ENCODE measurements at places on chromosomes 12 and 14.

GRCh38 chr12:119758234-119758633 is 90.3 kb downstream of the PRKAB1 start:
- DNase-seq = no peak

DNA sequence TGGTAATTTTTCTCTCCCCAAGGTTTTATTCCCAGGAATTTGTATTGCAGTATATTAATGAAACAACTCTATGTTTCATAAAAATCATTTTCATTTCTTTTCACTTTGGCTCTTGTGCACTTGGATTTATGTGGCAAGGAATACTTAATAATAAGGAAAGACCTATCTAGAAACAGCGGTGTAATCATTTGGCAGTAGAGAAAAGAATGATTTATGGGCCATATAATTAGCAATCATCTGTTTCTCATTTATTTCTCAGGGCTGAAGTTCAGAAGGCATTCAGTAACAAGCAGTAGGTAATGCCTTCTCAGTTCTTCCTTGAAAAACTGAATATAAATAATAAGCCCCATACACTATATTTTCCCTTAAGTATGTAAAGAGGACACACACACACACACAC is 172.6 kb downstream of the ANO4 start:
- DNase-seq = no peak

- peak; percentile 21 for DNase-seq
These were observed 23.0 kb upstream of the TC2N start for GRCh38 chr14:91890291-91890749.

DNA sequence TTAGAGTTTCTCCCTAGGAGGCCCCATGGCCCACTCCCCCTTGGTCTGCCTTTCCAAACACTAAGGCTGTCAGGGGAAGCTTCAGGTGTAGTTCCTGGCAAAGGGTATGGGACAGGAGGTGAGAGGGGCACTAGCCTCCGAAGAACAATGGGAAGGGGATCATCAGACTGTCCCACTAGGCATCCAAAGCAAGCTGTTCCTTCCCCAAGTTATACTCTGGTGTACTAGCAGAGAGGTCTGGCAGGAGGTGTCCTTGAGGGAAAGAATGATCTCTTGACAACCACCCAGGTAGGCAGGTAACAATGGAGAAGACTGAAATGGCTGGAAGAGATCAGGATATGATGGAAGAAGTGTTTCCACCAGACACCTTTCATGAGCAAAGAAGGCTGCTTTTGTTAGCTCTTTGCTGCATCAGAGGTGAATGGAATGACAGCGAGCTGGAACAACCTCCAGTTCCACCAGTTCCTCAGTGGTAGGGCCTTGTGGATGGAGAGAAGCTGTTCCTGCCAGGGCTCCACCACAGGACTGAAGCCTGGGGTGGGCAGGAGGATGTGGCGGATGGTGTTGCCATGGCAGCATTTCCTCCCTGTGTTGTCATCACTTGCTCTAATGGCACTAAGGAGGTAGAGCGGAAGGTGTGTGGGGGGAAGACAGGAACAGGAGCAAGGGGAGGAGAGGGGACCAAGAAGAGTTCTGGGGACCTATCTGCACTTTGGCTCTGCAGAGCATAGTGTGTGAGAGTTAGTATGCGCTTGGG is 2.3 kb upstream of the AGAP2 start:
- peak; percentile 35 for DNase-seq

DNA sequence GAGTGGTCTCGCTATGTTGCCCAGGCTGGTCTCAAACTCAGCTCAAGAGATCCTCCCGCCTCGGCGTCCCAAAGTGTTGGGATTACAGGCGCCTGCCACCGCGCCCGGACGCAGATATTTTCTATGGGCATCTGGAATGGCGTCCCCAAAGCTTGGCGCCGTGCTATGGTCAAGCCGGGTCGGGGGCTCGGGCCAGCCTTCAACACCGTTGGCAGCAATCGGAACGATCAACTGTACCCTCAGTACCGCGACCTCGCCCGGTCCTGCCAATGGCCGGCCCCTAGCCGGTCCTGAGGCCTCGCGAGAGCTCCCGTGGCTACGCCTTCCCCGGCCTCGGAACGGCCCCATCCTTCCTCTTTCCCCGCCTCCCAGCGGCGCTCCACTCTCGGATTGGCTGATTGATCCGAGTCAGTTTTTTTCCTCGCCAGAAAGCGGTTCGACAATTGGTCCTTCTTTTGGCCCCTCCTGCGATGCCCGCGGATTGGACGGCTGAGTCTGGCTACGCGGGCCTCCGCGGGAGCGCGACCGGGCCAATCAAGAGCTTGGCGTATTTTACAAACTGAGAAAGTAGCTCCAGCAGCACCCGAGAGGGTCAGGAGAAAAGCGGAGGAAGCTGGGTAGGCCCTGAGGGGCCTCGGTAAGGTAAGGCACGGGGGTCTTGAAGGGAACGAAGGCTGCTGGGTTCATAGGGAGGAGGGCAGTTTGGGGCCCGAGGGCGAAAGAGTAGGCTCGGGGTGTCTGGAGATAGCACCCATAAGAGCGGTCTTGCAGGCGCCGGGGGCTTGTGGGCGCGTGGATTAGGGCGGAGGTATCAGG is at the start of gene TROAP:
TSS of gene TROAP (plus strand) at position 548 of the 816 bp plus-strand sequence. CDS start 354 bp downstream, outside the sequence.
- peak; percentile 99 for DNase-seq

DNA sequence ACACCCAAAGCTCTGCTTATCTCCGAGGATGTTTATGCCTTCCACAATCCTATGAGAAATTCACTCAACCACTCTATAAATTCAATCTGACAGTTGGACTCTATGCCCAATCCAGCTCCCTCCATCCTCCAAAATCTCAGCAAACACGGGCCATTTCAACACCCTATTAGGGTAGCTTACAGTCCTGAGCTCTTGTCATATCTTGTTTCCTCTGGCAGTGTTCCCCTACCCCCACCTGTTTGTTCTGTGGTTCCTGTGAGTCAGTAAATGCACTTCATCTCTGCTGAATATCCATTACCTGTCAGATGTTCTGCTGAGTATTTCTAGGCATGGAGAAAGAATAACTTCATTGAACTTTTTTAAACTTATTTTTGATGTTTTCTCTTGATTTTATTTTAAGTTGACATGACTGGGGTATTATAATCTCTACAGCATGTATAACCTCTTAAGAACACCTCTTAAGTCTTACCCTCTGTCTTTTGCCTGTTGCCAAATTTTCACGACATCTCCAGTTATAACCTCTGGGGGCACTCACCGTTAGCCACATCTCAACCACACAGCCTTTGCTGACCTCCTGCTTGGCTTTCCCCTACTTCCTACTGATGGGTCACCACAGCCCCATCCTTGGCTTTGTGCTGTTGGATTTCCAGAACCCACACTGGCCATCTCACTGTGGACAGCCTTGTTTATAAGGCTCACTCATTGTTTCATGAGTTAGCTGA is 317.0 kb upstream of the TMPO start:
- DNase-seq = no peak
